Activated naive CD4-positive, alpha-beta T cell (primary cell): ENCODE measurements at places on chromosomes 1 and 21.

DNA sequence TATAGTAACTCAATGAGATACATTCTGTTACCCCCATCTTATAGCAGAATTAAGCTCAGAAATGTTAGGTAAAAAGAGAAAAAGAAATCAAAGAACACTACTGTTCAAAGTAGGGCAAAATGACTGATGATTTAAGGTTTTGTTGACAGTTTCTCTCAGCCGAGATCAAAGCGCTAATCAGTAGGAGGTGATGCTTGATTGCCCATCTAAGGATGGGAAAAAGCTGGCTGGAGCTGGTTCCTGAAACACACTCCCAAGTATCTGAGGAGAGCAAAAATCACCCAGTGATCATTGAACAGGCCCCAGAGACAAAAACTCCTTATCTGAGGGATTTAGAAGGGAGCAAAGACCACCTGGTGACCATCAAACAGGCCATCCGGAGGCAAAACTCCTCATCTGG is 64.5 kb upstream of the CSF1 start:
- DNase-seq: no peak

DNA sequence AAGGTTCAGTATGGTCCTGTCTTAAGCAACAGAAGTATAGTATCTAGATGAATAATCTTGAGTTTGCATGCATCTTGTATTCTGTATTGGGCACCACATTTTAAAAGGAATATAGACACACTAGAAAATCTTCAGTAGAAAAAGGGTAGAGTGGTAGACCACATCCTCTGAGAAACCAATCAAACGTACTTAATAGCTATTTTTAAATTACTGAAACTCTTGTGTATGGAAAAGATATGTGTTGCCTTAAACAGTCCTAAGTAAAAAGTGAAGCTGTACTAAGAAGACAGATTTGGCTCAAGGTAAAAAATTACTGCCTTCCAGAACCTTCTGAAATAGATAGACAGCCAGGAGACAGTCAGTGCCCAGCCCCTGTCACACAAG is 3.1 kb downstream of the CTXND2 start:
- DNase-seq: no peak

DNA sequence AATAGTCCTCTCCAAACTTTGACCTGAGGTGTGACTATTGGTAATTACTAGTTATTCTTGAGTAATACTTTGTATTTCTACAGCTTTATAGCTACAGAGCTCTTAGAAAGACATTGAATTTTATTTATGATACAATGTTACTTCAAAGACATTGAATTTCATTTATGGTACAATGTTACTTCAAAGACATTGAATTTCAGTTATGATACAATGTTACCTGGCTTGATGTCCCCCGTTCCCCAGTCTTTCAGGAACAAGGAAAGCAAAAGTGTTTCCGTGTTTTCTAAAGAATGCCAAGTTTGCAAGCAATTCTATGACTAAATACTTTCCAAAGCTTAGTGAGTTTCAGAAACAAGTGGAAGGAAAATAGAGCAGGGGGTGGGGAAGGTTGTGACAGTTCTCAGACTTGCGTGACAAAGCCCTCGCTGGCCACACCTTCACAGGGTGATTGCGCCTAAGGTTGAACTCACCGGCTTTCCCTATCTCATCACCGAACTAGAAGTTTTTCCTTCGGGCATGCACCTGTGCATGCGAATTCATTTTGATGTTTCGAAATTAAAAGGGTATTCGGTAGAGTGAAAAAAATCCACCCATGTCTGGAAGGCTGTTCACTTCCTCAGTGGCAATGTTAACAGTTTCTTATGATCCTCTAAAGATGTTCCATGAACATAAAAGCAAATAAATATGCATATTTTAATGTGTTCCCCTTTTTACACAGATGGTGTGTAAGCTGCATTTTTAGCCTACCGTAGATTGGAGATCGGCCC is 909 bp upstream of the PAXBP1 start:
- DNase-seq: no peak

- no peak for DNase-seq
These were observed 129.6 kb downstream of the RYR2 start for GRCh38 chr1:237171454-237172117.

DNA sequence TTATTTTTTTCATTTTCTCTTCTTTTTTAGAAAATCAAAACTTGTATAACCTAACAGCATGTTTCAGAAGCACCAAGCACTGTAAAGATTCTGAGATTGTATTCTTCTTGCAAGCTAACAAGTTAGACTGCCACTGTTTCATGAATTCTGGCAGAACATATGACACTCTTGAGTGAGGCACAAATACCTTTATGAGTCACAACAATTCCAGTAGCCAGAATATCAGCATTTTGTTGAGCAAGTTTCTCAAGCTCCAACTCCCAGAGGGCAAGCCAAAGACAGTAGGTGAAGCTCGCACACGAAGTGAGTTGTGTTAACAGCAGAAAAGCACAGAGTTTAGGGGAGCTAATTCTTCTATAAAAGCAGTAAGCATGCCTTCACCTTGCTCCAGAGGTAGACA is 268.8 kb upstream of the NCAM2 start:
- no peak for DNase-seq

GRCh38 chr1:185375583-185375982 is 58.5 kb upstream of the IVNS1ABP start:
- no peak for DNase-seq

DNA sequence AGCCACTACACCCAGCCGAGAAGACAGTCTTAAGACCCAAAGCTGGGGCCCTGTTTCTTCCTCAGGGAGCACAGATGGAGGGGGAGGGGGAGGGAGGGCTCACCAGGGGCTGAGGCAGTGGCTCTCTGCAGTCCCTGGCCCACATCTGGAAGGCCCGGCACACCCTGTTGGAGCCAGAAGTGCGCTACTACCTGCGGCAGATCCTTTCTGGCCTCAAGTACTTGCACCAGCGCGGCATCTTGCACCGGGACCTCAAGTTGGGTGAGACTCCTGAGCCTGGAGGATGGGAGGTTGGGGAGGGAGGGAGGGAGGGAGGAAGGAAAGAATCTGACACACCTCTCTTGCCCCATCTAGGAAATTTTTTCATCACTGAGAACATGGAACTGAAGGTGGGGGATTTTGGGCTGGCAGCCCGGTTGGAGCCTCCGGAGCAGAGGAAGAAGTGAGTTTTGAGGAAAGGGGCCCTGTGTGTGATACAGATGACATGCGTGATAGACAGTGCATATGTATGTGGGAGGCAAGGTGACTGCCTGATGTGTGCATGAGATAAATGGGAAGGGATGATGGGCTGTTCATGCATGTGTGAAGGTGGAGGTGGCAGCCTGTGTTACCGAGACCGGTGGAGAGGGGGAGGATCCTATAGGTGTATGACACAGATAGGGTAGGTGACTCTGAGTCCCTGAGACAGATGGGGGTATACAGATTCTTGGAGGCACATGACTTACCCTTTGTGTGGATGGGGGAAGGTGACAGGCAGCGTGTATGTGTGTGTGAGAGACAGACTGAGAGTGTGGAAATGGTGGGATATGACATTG is 1.5 kb downstream of the PLK3 start:
- DNase-seq: no peak

- no peak for DNase-seq
These were observed 1164.4 kb upstream of the ADGRL4 start for GRCh38 chr1:80170811-80171485.

- DNase-seq: no peak
These were observed 77.1 kb downstream of the CLSTN1 start for GRCh38 chr1:9746651-9747050.

- DNase-seq: no peak
These were observed 57.9 kb upstream of the QSOX1 start for GRCh38 chr1:180096584-180097325.

DNA sequence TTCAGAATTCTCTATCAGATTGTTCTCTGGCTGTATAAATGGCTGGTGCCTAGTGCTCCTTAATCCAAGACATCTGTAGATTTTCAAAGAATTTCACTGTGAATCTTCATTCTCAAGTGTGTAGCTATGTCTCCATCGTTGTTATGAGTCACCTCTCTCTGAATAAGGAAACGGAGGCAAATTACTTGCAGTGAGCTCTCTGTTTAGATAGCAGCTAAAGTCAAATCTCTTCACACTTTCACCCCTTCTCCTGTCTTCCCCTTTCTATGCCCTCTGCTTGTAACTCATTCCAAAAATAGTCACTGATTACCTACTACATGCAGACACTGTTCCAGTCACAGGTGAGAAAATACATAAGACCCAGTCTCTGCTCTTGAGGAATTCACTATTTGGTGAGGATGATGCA is 39.7 kb downstream of the CHML start:
- no peak for DNase-seq

DNA sequence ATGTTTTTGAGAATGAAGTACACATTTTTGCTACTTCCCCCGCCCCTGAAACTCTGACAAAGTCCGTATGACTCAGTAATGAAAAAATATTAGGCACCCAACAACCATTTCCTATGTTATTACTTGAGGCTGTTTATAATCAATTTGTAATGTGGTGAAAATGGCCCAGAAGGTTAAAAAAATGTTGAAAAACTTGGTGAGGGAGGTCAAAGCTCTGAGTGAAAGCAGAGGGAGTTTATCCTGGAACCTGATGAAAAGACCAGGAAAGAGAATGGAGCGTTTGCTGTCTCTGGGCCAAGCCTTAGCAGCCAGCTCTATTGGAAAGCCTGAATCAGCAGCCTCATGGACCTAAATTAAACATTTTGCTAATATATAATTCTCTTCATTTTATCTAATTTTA is 367.7 kb upstream of the NEGR1 start:
- DNase-seq: no peak

- DNase-seq: no peak
These were observed 1.2 kb downstream of the C2CD4D start for GRCh38 chr1:151838222-151839081.

- DNase-seq: no peak
These were observed at the start of gene BMP8B for GRCh38 chr1:39788758-39789570. TSS of gene BMP8B (minus strand) at chr1:39788865. CDS start at chr1:39788485, 380 bp downstream.

GRCh38 chr1:113242481-113242880 is 147.8 kb upstream of the MAGI3 start:
- DNase-seq: no peak

GRCh38 chr21:34935898-34936297 is 113.2 kb downstream of the RUNX1 start:
- DNase-seq: no peak

DNA sequence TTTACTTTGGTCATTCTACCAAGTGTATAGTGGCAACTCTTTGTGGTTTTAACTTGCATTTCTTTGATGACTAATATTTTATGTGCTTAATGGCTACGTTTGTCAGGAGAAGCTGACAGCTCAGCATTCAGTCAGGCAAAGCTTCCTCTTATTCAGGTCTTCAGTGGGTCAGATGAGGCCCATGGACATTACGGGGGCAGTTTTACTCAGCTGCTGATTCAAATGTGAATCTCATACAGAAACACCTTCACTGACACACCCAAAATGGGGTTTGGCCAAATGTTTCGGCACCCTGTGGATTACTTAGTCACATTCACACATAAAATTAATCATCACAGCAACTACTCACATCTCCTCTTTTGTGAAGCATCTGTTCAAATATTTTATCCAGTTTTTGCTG is 104.9 kb upstream of the PLD5 start:
- DNase-seq: no peak

DNA sequence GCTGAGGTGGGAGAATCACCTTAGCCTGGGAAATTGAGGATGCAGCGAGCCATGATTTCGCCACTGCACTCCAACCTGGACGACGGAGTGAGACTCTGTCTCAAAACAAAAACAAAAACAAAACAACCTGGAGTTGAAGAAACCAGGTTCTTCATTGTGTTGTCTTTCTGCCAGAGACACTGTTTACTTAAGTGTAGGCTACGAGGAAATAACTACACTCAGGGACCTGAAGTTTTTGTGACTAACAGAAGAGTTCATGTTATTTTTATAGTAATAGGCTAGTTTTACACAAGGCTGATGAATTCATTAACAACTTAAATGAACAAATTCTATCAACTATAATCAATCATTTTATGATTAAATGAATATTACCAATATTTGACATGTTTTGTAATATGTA is 98.5 kb upstream of the MPC2 start:
- DNase-seq: no peak

DNA sequence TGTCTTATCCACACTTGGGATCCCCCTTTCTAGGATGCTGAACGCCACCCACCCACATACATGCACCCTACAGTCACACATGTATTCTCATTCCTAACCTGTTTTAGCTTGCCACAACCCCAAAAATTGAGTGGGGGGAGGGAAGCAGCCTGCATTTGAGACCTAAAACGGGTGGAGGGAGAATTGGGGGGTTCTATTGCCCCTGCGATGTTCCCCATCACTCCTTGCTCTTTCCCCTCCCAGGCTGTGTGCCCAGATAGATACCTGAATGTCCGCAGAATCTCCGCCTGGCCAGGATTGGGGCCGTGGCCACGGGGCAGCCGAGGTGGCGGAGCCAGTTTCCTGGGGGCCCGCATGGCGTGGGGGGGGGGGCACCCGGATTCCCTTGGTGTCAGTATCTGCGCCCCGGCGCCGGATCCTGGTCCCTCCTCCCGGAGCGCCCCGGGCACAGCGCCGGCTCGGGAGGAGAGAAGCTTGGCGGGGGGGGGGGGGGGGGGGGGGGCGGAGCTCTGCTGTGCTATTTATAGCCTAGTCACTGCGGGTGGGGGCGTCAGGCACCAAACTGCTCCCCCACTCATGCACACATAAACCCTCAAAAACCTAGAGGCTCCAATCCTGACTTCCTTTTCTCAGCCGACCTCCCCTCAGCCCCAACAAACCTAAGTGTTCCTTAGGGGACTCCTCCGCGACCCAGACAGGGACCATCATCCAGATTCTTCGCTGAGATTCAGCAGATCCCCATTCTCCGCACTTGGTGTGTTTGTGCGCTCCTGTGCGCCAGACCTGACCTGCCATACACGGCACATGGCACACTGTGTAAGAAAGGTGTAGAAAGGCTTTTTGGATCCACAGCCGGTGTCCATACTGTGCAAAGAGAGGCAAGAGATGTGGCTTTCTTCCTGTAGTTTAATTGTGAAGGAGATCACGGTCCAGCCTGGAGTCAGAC is 1.9 kb downstream of the ANKRD34A start:
- peak; percentile 14 for DNase-seq

DNA sequence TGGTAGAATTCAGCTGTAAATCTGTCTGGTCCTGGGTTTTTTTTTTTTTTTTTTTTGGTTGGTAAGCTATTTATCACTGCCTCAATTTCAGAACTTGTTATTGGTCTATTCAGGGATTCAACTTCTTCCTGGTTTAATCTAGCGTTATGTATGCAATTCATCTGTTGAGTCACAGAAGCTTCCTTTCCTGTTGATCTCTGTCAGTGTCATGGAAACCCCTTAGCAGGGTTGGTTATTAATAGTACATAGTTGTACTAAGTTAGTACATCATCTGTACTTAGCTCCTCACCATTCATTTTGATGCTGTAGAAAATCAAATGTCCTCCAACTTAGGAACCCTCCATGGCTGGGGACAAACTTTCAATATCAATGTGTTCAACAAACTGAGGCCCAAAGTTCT is 51.0 kb upstream of the BARHL2 start:
- no peak for DNase-seq
